NCI-H446 treated with DMSO at 0.1 percent for 48 hours (cell line): ENCODE measurements at places on chromosomes 5 and 9.

DNA sequence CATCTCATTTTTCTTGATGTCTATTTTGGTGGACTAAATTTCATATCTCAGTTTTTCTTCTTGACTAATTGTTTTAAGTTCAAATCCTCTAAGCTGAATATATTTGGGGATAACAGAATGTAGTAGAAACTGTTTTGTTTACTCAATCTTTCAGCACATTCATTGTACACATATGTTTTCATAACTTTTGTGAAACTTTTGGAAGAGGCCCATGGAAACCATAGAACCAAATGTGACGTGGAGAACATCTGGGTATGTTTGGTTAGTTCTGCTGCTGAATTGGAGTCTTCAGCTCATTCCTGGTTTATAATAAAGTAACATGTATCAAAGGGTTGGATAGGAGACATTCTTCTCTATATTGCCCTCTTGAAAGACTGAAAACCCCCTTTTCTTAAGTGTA lies 88.4 kb downstream of the CCDC171 start:
- DNase-seq, result no peak

GRCh38 chr9:71793386-71794105 lies 25.2 kb upstream of the CEMIP2 start:
- DNase-seq, result no peak

DNA sequence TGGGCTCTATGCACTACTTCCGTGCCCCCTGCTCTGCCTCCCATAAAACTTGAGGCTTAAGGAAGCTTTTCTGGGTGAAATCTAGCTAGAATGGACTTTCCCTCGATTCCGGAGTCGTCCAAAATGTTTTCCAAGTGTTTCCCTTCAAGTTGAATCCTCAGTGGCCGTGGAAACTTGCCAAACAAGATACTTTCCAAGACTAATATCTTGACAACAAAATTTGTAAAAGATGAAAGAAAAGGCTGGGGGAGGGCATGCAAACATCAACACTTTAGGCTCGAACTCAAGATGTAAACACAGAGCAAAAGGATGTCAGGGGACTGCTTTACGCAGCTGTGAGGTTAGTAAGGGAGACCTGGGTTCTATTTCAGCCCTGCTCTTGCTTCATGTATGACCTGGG lies 482.8 kb upstream of the KLF4 start:
- DNase-seq, result no peak

DNA sequence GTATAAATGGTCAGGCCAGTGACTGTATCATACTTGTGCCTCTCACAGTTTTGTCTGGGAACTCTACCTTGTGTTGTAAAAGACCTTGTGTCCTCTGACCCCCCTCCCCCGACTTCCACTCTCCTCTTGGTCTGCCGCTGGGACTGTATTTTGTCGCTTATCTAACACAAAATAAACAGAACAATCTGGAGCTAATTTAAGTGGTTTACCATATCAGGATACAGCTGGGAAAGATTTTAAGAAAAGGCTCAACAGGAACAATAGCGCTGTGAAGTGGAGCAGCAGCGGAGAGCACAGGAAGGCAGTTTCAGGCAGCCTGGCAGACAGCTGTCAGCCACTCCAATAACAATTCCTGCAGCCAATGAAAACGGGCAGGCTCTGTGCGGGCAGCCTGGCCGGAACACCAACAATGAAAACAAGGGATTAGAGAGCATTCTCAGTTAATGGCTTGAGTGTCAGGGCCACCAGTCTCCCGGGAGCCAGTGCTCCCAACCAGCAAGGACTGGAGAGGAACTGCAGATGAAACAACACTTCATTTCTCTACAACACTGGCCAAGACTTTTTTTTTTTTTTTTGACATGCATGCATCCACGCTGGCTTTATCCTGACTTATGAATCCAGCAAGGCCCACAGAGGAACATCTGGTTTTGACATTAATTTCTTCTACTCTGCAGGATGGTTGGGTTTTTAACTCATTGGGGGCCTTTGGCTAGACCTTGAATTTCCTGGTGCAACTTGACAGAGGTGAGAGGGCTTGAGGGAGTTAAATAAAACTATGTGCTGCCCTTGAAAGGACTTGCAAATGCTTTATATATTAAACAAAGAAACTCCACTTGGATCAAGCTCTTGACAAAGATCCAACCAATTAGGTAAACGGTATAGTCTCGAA lies 76.7 kb downstream of the ARSB start:
- DNase-seq, result peak; percentile 49

DNA sequence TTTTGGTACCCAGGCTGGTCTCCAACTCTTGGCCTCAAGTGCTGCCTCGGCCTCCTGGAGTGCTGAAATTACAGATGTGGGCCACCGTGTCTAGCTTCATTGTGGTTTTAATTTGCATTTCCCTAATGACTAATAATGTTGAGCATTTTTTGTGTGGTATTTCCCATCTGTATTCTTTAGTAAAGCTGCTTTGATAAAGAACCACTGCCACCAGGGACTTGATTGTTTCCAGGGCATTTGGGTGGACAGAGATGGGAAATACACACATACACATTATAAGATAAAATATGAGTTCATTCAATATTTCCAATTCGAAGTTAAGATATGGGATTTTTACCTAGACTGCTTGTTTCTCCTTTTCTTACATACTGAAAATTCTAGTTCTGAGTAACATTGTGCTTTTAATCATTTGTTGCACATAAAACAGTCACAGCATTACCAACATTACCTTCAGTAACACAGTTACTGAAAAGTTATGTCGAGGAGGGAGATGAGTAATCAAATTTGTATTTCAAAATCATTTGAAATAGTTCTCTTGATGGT lies 28.9 kb downstream of the HABP4 start:
- DNase-seq, result no peak

DNA sequence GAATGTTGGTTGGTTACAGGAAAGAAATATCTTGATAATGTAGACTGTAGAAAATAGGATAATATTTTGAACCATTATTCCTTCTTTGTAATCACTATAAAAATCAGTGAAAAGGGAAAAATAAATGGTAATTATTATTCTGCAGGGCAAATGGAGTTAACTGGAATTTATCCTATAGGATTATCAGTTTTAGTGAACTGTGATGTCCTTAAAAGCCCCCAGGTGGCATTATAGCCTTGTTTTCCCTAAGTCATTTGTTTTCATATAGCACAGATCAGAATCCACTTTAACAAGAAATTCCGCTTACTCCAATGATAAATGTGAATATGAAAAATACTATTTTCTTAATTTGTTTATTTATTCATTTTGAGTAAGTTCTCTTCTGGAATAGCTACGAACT lies 26.2 kb upstream of the WDR41 start:
- no peak for DNase-seq

GRCh38 chr5:154542000-154542399 lies 64.0 kb upstream of the HAND1 start:
- no peak for DNase-seq

GRCh38 chr5:21152611-21153010 lies 1164.6 kb upstream of the CDH18 start:
- DNase-seq, result peak; percentile 66

DNA sequence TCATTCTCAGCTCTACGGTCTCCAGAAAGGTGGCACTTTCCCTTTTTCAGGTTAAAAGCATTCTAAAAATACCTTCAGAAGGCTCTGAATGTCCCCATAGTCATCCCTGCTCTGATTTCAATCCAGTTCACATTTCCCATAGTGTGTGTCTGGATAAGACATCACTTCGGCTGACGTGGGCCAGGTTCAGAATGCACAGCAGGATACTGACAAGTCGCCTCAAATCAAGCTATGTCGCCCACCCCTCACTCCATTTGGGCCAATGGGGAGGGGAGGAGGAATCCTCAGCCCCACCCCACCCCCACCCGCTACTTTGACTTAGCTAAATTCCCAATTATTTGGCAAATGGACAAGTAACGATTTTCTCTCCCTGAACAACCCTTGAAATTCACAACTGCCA lies 148.0 kb downstream of the SLIT3 start:
- no peak for DNase-seq

GRCh38 chr9:108696156-108696555 lies 159.6 kb downstream of the ACTL7B start:
- DNase-seq, result no peak

- no peak for DNase-seq
These were observed 14.8 kb downstream of the TGFBI start for GRCh38 chr5:136043551-136043950.

- DNase-seq, result no peak
These were observed 664 bp upstream of the RAB3C start for GRCh38 chr5:58582019-58582802.

GRCh38 chr9:89722712-89723111 lies 117.9 kb downstream of the GADD45G start:
- no peak for DNase-seq

GRCh38 chr5:107464416-107464815 lies 206.3 kb downstream of the EFNA5 start:
- no peak for DNase-seq

DNA sequence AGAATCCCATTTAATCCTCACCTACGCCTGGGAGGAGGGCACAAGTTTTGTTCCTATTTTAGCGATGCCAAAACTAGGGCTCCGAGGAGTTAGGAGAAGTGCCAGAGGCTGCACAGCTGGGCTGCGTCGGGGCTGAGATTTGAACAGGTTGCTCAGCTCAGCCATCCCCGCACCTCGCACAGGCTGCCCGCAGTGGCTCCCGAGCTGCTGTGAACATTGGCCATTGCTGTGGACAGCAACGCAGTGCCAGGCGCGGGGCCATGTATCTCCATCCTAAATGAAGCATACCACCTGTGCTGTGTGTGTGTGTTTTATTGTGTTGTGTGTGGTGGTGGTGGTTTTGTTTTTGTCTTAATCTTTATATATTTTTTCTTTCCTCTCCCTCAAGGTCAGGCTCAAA lies 52.0 kb downstream of the AK8 start:
- no peak for DNase-seq

- no peak for DNase-seq
These were observed 110.3 kb upstream of the IQGAP2 start for GRCh38 chr5:76292620-76293322.

GRCh38 chr9:98977246-98977714 lies 33.6 kb downstream of the COL15A1 start:
- no peak for DNase-seq

DNA sequence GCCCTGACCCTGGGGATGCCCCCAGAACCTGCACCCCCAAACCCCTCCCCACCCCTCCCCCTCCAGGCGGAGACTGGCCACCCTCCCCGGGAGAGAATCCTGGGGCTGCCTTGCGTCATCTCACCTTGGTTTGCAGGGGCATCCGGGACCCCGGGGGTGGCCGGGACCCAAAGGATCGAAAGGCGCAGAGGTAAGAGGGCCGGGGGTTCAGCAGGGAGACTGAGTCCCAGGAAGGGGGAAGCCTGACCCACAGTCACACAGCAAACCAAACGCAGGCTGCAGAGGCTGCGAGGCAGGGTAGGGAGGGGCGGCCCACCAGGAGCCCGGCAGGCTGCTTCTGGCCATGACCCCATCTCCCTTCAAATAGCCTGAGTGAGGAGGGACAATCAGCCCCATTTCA lies 33.8 kb upstream of the ORM1 start:
- no peak for DNase-seq

GRCh38 chr5:98639274-98639673 lies 134.2 kb upstream of the RGMB start:
- peak; percentile 74 for DNase-seq

- no peak for DNase-seq
These were observed 1660.8 kb upstream of the ACO1 start for GRCh38 chr9:30723656-30724055.

DNA sequence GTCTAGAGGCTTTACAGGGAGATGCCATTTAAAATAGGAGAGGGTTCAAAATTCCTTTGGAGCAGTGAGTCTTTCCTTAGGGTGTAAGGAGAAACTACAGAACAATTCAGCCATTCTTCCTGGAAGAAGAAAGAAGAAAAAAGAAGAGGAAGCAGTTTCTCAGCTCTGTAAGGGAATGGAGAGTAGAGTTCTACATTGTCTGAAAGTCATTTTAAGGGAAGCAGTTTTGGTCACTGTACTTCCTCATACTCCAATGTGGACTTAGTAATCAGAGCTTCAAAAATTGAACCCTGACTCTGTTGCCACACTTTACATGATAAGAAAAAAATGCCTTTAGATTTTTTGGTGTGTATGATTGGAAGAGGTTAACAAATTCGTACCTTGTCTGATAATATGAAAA lies 122.4 kb downstream of the LRRC70 start:
- no peak for DNase-seq

DNA sequence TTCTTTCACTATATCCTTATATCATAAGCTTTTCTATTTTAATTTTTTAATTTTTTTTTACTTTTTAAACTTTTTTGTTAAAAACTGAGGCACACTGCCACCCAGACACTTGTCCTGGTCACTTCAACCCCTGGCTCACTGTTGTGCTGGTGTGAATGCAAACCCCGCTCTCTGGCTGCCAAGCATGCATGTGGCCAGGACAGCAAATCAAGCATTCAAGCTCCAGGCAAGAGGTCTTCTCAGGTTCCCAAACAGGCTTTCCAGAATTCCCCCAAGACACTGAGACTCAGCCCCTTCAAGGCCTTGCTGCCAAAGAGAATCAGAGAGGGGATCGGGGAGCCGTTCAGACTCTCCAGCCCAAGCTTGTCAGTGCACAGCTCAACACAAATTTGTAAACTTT lies 139.9 kb downstream of the FANCC start:
- DNase-seq, result no peak

DNA sequence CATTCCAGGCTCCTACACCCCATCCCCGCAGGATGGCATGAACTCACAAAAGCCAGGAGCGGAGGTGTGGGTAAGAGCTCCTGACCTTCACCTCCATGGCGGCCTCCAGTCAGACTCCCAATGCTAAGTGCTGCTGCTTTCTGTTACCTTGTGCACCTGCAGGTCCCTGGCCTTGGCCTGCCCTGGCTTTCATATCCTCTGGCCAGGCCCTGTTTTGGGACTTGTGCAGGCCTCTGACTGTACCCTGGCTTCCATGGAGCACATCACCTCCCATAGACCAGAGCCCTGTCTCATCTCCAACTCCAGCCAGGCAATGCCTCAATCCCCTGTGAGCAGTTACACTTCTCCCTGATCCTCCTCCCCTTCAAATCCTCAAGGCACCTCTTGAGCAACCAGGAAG lies 124.5 kb downstream of the MED10 start:
- DNase-seq, result no peak

GRCh38 chr9:123550797-123551196 lies 194.8 kb downstream of the CRB2 start:
- DNase-seq, result no peak

DNA sequence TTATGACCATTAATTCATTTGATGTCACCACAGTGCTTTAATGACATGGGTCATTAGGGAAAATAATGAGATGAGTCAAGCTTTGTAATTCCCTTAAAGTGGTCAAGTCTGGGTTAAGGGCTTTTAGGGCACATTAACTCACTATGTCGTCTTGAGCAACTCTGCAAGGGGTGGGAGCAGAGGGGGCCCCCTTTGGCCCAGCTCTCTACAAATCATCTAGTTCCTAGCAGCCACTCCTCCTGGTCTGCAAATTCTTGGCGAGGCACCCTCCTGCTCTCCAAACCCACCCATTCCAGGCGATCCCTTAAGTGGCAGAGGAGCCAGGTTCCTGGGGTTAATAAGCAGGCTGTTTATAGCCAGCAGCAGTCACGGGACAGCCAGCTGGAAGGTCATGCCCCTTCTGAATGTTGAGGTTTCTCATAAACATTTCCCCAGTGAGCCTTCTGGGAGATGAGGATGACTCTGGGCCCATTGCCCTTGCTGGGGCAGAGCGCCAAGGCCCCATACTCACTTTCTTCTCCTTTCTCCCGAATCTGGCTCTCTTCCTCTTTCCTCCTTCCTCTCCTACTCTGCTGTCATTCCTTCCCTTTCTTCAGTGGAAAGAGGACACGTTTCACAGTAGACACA lies 14.3 kb upstream of the GPX3 start:
- DNase-seq, result no peak

GRCh38 chr5:69033690-69034089 lies 60.1 kb upstream of the SLC30A5 start:
- DNase-seq, result no peak

- DNase-seq, result no peak
These were observed 52.4 kb downstream of the RFX3 start for GRCh38 chr9:3473405-3473804.
